Activated CD4-positive, alpha-beta memory T cell treated with anti-CD3 and anti-CD28 coated beads, Interleukin-2, amount 10 ng/mL, durations not matched to agents 7 days and 5 days (primary cell): ENCODE measurements at places on chromosomes 5 and 9.

DNA sequence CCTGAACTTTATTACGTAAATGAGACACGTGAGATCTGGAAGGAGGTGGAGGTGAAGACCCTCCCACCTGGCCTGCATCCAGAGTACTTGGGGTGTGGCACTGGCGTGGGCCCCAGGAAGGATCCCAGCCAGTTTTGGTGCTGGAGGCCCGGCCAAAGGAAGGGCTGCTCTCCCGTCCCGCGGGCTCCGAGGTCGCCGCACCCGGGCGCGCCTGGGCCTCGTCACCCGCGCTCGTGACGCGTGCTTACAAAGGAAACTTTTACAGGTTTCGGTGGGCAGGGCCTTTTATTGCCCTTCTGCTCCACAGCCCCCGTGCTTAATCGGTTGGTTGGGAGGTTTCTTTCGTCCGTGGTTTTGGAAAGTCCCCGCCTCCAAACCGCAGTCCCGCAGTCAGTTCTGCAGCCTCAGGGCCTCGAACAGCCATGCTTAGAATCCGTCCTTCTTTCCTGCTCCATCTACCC is 29.2 kb downstream of the CDKN2A start:
- peak; percentile 73 for DNase-seq

DNA sequence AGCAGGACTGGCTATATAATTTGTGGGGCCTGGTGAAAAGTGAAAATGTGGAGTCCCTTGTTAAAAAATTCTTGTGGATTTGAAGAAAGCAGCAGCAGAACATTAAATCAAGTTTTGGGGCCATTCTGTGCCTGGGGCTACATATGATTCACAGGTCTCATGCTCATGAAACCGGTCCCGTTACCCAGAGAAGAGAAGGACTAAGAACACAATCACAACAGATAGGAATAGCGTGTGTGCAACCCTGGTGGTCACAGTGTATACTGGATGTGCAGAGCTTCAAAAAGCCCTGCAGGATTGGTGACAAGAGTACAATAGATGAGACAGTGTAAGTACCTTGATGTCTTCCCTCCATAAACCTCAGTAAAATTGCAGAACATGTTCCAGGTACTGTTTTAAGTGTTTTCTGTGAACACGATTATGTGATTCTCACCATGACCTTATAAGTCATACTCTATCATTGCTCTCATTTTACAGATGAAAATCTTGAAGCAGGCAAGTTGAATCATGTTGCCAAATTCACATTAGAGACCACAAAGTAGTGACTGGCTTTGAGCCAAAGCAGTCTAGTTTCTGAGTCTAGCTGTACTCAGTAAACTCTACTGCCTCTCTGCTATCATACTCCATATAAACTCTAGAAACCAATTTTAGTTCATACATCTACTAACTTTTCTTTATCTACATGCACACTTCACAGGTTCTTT is 636.5 kb downstream of the TAF11L14 start:
- DNase-seq: no peak

DNA sequence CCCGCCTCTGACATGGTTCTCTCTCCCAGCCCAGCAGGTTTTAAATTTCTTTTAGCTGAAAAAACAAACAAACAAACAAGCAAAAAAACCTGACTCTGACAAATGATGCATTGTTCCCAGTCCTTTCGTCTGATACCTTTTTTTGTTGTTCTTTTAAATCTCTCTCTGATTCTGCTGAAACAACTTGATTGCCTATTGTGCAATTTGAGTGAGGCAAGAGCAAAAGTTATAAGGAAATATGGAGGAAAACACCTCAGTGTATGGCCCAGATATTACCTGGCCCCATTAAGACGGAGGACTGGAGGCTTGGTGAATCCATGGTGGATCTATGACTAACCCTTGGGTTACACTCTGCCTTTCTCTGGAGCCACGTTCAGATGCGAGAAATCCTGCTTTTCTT is 164.0 kb downstream of the MELK start:
- DNase-seq: no peak

DNA sequence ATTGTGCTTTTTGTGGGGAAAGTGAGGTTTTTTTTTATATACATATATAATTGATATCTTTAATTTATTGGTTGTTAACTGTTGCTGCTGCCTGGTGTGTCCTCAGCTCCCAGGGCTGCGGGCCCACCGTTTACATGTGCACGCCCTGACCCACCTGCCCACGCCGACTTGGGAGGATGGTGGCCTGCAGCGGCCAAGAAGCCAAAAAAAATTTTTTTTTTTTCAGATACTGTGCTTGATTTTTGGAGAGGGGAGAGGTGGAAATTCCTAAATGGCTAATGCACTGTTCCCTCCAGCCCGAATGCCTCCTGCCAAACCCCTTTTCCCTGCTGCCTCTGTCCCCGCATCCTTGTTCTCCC is 32.0 kb upstream of the HMCN2 start:
- DNase-seq: no peak

DNA sequence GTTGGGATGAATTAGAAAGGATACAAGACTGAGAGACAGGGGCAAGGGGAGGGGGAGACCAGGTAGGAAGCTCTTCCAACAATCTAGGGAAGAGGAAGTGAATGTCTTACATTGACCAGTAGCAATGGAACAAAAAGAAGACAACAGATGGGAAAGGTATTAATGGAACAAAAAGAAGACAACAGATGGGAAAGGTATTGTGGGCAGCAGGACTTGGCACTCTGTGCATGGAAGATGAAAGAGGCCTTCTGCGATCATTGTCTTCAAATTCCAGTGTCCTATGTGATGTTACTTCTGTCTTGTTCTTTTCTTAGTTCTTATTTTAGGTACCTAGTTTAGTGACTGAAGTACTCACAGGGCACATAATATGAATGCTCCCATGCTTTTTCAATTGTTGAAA is 161.8 kb downstream of the PALM2AKAP2 start:
- no peak for DNase-seq

DNA sequence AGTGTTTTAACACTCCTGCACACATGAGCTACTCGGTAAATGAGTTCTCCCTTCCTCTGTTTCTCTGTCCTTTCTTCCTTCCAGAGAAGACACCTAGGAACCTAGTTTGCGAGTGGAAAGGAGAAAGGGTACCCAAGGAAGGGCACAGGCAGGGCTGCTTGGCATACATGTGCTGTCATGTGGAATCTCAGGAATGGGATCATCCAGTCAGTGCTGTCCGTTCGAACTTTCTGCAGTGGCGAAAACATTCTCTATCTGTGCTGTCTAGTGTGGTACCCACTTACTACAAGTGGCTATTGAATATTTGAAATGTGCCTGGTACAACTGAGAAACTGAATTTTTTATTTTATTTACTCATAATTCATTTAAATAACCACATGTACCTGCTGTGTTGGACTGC is 28.0 kb downstream of the NLN start:
- DNase-seq: no peak

DNA sequence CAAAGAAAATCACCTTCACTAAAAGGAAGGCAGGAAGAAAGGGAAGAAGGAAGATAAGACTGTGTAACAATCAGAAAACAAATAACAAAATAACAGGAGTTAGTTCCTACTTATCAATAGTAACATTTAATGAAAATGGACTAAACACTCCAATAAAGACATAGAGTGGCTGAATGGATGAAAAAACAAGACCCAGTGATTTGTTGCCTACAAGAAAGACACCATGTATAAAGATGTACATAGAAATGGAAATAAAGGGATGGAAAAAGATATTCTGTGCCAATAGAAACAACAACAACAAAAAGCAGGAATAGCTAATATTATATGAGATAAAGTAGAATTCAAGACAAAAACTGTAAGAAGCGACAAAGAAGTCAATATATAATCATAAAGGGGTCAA is 116.8 kb downstream of the LURAP1L start:
- no peak for DNase-seq

- DNase-seq: no peak
Observed at GRCh38 chr5:60541980-60542379, 158.0 kb downstream of the DEPDC1B start.

- no peak for DNase-seq
Observed at GRCh38 chr9:99305820-99306811, 84.0 kb downstream of the SEC61B start.

- no peak for DNase-seq
Observed at GRCh38 chr5:76245590-76245989, 157.5 kb upstream of the IQGAP2 start.
